ENCODE measurements at places on chromosomes 3 and 15. TPM values are rescaled to one million over a fixed set of nuclear protein-coding genes. Genes with fewer than 3 reads are reported as not detected.

GRCh38 chr3:55164876-55165275, 237.0 kb upstream of the LRTM1 start:
- no peak for DNase-seq

DNA sequence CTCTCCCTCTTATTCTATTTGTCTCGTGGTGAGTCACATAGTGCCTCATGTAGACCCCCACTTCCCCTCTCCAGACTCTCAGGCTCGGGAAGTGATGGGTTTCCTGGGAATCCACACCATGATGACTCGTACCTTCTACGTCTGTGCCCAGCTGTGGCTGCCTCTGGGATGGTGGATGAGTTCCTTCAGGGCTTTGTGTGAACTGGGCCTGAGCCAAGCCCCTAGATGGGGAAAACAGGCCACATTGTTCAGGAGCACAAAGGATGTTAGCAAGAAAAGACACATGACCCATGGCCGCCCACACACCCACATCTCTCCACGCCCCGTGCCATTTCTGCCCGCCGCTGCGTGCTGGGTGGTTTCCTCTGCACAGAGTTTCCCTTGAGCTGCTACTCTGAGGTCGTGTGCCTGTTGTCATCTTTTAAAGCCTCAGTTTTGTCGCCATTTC, 10.5 kb downstream of the ISG20 start:
- DNase-seq = peak; percentile 76

DNA sequence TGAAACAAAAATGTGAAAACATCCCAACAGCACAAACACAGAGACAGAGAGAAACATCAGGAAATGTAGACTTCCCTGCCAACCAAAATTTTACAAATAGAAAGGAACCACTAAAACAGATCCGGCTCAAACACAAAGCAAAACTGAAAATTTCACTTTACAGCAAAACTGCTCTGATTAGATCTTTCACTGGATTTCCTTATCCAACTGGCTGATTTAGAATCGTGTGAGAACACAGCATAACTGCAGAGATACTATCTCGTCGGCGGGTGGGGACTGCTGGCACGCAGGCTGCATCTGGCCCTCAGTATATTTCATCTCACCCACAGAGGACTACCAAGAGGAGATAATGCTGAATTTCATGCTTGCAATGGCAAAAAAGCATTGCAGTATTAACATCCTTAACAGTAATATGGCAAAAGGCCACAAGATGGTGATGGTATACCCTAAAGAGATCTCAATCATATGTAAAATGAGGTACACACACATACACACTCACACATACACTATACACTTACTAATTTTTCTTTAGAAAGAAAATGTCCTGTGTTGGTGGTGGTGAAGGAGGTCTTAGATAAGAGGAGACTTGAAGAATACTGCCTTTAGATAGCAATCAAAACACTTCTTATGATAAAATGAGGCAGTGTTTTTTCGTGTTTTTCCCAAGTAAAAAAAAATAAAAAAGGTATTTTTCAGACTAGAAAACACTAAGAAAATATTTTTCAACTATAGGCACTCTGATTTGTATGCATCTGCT, 10.6 kb upstream of the LEO1 start:
- DNase-seq = peak; percentile 72

The HYAL3 gene
- 1.6 TPM for total RNA-seq

The SEMA3F gene
- 0.58 TPM for total RNA-seq

The LRRIQ4 gene
- not detected for total RNA-seq

DNA sequence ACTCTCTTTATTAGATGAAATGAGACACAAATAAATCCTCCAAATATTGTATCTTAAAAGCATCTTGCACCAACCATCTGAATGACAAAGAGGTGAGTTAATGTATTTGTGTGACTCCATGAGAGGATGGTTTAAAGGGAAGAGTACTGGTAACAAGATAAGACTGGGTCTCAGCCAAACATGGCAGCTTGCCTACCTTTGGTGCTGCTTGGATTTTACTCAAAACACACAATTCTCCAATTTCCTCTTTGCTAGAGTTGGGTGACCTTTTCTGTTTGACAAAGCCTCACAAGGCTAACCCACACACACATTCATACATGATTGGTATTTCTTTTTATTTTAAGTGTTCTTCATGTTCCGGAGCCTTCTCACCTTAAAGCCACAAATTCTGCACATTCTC, 506.4 kb downstream of the FGF12 start:
- no peak for DNase-seq

GRCh38 chr3:53269888-53270880, 14.4 kb upstream of the TKT start:
- peak; percentile 97 for DNase-seq

All from SJSA1 (cell line).